CD14-positive monocyte (primary cell): ENCODE measurements at places on chromosomes 7 and 10. TPM values are rescaled to one million over a fixed set of nuclear protein-coding genes. Genes with fewer than 3 reads are reported as not detected.

SEMA3D gene
- not detected for polyA plus RNA-seq

DNA sequence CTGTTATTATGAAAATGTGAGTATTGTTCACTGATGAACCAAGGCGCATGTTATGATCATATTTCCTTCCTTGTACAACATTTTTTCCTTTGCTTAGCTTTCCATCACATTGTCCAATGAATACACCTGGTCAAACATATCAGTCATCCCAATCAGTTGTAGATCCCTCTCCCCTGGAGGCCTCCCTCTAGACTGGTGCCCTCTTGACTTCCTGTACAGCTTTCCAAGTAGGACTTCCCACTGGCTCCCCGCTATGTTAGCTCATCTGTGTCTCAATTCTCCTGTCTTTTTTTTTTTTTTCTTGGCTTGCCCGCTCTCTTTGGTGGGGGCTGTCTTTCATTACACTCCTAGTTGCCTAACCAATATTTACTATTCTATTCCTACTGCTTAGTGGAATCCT is 214.2 kb upstream of the NPY start:
- no peak overlapping the region for H3K27ac ChIP-seq
- H3K27me3 ChIP-seq, result no peaks in the 10 kb centered on the region
- H3K4me1 ChIP-seq, result no peaks in the 10 kb centered on the region
- no peaks in the 10 kb centered on the region for H3K36me3 ChIP-seq
- no peak for DNase-seq
- no peak overlapping the region for H3K4me3 ChIP-seq

DNA sequence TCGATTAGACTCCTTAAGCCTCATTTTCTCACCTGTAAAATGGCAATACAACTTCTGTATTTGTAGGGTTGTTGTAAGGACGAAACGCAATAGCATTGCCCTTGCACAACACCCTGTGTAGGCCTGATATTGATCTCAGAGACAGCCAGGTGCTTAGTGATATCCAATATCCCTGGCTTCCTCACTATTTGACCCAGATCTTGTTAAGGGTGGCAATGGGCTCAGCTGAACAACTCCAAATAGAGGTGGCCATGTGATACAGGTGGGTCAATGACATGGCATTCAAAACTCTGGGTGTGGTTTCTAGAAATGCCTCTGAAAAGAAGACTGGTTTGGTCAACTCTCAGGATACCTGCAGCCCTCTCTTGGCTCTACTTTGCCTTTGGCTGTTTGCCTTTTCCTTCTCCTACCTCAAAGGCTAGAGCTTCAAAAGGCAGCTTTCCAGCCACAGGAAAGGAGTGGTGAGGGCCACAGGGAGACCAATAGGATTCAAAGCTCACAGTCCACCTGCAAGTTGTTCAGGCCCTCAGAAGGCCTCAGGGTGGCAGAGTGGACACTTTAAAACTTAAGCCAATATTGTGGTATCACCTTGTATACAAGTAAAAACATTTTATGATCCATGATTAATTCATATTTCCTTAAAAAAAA is 14.9 kb upstream of the GATAD1 start:
- no peaks in the 10 kb centered on the region for H3K27me3 ChIP-seq
- no peaks in the 10 kb centered on the region for H3K36me3 ChIP-seq
- H3K27ac ChIP-seq, result no peak overlapping the region
- no peak overlapping the region for H3K4me3 ChIP-seq
- no peak for DNase-seq

FAM13C gene
- not detected for polyA plus RNA-seq

DNA sequence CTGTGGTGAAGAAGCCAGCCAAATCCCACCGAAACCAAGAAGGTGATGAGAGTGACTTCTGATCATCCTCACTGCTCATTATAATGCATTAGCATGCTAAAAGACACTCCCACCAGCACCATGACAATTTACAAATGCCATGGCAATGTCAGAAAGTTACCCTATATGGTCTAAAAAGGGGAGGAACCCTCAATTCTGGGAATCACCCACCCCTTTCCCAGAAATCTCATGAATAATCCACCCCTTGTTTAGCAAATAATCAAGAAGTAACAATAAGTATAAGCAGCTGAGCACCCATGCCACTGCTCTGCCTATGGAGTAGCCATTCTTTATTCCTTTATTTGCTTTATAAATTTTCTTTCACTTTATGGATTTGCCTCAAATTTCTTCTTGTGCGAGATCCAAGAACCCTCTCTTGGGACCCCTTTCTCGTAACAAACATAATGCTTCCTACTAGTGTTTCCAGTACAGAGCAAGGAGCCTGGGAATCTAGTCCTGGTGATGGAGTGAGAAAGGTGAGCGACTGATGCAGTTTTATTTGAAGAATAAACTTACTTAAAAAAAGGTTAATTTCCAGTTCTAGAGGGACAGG is 18.4 kb upstream of the EXOC6 start:
- H3K4me3 ChIP-seq, result no peak overlapping the region
- H3K27ac ChIP-seq, result no peak overlapping the region
- peaks cover 11% of the 10 kb centered on the region for H3K4me1 ChIP-seq
- DNase-seq, result no peak

FGFBP3 gene
- 0.45 and 0.47 TPM in 2 replicates for polyA plus RNA-seq

- no peak for DNase-seq
- H3K36me3 ChIP-seq, result no peaks in the 10 kb centered on the region
- H3K27me3 ChIP-seq, result peaks cover 4% of the 10 kb centered on the region
- no peak overlapping the region for H3K27ac ChIP-seq
- H3K4me3 ChIP-seq, result no peak overlapping the region
Observed at GRCh38 chr7:22628112-22628511, 98.9 kb upstream of the IL6 start.

DNA sequence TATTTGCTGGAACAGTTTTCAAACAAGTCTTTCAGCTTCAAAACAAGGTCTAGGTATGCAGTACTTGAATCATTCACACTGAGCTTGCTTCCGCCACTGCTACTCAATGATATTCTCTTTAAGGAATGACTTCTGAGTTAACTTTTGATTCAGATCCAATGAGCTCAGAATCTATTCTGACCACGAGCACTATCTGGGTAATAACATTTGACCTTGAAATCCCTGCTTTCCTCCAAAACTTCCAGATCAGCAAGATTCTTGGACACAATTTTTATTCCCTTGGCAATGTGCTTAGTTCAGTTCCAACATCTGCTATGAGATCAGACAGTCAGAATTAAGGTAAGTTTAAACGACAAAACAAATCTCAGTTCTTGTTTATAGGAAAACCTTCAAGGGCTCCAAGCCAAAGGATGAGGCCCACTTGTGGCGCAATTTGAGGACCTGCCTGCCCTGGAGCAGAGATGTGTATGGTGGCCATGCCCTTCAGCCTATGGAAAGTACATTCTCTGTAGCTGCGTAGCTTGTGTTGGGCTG is 87.2 kb downstream of the RNF216 start:
- H3K27ac ChIP-seq, result peak overlapping the region; percentile 79
- peak overlapping the region; percentile 45 for H3K4me3 ChIP-seq
- H3K36me3 ChIP-seq, result no peaks in the 10 kb centered on the region
- DNase-seq, result no peak
- H3K27me3 ChIP-seq, result no peaks in the 10 kb centered on the region
- H3K4me1 ChIP-seq, result peaks cover 82% of the 10 kb centered on the region

GRCh38 chr7:102061981-102062390 is 224.7 kb upstream of the SH2B2 start:
- H3K4me1 ChIP-seq, result peaks cover 34% of the 10 kb centered on the region
- peak overlapping the region; percentile 91 for H3K27ac ChIP-seq
- DNase-seq, result peak; percentile 99
- H3K27me3 ChIP-seq, result no peaks in the 10 kb centered on the region
- H3K4me3 ChIP-seq, result no peak overlapping the region
- H3K36me3 ChIP-seq, result peaks cover 10% of the 10 kb centered on the region

CLRN3 gene
- 0.16 TPM for polyA plus RNA-seq

- no peak overlapping the region for H3K27ac ChIP-seq
- no peak overlapping the region for H3K4me3 ChIP-seq
- no peaks in the 10 kb centered on the region for H3K4me1 ChIP-seq
- H3K27me3 ChIP-seq, result no peaks in the 10 kb centered on the region
- DNase-seq, result no peak
Observed at GRCh38 chr10:11454160-11454559, 157.3 kb downstream of the USP6NL start.

- no peak overlapping the region for H3K27ac ChIP-seq
- H3K36me3 ChIP-seq, result no peaks in the 10 kb centered on the region
- no peak for DNase-seq
- H3K4me1 ChIP-seq, result no peaks in the 10 kb centered on the region
- no peaks in the 10 kb centered on the region for H3K27me3 ChIP-seq
Observed at GRCh38 chr10:77763453-77764430, 126.1 kb upstream of the KCNMA1 start.

ITGB8 gene
- polyA plus RNA-seq, result 0.19 TPM

AFAP1L2 gene
- polyA plus RNA-seq, result not detected

DNA sequence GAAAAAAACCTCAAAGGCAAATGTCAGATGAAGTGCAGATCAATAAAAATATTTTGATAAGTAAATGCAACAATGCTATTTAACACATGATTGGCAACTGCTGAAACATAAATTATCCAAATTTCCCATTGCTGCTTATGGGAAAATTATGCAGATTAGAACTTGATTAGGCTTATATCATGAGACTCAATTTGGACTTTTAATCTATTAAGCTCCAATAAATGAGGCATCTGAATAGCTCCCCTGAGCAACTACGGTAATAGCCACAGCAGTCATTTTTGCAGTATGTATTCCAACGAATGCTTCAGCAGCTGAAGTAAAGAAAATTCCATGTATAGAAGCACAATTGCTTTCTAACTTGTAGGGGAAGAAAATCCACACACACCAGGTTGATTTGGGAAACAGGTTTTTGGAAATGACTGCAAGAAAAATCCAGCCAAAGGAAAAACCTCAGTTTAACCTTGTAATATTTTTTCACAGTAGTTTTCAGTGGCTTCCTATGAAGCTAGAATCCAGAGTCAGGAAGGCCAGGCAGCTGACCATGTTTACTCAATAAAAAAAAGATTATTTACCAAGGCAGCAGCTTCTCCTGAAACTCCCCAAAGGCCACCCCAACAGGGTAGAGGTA is 716.1 kb downstream of the KCNMA1 start:
- H3K27ac ChIP-seq, result no peak overlapping the region
- H3K4me3 ChIP-seq, result no peak overlapping the region
- DNase-seq, result no peak
- H3K36me3 ChIP-seq, result no peaks in the 10 kb centered on the region
- no peaks in the 10 kb centered on the region for H3K4me1 ChIP-seq

GRCh38 chr7:77386165-77386822 is 29.9 kb downstream of the GSAP start:
- H3K4me3 ChIP-seq, result no peak overlapping the region
- peaks cover 63% of the 10 kb centered on the region for H3K36me3 ChIP-seq
- peaks cover 11% of the 10 kb centered on the region for H3K4me1 ChIP-seq
- no peaks in the 10 kb centered on the region for H3K27me3 ChIP-seq

DNA sequence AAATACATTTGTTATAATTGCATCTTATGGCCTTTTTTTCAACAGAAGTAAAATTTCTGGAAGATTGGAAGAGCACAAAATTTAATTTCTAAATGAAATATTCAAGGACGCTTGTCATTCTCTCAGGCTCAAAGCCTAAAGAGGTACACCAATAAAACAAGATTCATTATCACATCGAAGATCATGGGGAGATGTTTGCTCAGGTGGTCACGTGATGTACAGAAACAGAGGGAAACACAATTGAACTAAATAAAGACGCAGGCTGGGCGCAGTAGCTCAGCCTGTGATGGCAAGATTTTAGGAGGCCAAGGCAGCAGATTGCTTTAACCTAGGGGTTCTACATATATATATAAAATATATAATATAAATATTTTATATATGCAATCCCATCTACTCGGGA is 37.3 kb upstream of the TMEM254 start:
- DNase-seq, result no peak
- no peaks in the 10 kb centered on the region for H3K4me1 ChIP-seq
- H3K27ac ChIP-seq, result no peak overlapping the region
- no peaks in the 10 kb centered on the region for H3K36me3 ChIP-seq
